ENCODE measurements at places on chromosomes 3 and 15.

- DNase-seq = no peak
Observed at GRCh38 chr3:197522881-197523441, 32.8 kb downstream of the BDH1 start.

GRCh38 chr3:38582941-38583645 is 66.4 kb downstream of the SCN5A start:
- DNase-seq = no peak

DNA sequence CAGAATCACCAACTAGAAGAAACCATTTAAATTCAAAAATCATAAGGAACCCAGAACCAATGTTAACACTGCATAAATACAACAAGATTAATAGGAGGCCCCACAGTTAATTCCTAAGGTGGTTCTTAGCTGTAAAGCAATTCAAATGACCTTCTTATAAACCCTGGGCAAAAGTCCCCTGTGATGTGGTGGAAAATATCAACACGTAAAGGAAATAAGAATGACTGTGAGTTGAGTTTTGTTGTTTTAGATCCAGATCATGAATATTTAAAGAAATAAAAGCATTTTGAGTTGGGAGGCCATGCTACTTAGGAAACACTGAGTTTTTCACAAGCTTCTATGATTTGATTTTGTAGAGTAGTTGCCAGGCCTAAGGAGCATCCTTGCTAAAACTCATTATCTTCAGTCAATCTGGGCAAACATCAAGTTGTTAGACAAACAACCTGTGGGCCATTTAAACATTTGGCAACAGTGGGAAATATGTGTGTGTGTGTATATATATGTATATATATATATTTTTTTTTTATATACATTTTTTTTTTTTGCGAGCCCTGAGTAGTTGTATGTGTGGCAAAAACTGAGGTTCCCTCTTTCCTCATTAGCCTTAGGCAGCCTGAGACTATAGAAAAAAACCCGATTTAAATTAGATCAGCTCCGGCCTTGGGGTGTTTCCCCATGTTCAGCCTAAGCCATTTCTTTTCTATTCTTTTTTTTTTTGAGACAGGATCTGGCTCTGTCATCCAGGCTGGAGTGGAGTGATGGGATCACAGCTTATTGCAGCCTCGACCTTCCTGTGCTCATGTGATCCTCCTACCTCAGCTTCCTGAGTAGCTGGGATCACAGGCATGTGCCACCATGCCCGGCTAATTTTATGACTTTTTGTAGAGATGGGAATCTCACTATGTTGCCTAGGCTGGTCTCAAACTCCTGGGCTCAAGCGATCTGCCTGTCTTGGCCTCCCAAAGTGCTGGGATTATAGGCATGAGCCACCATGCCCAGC is 8.0 kb upstream of the PXK start:
- DNase-seq = no peak

DNA sequence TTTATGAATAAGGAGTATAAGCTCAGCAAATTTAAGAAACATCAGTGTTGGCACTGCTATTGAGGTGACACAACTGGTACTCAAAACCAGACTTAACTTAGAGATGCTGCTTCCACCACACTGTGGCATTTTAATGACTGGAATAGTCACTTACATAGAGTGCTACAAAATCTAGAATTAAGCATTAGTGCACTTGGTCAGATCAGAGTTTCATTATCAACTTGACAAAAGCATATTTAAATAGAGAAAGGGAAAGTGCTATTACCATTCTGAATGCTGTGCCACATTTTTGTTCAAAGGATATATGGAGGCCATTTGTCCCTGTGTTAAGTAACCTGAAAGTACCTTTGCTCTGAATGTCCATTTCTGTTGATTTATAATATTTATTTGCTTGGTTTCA is 800.7 kb upstream of the ALCAM start:
- DNase-seq = no peak

GRCh38 chr3:36714343-36715086 is 49.8 kb downstream of the DCLK3 start:
- DNase-seq = no peak

DNA sequence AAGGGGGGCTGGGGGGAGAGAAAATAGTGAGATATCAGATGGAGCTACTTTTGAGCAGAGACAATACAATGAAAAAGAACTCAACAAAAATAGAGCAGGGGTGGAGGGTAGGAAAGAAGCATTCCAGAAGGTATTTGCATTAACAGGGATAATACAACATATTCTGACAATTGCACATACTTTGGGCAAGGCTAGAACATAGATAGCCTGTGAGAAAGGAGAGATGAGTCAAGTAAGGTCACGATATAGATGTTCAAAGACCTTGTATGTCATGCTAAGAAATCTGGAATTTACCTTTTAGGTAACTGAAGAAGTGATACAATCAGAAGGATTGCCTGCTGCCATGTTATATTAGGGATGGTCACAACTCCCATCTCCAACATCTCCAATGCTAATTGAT is 155.2 kb downstream of the GSK3B start:
- no peak for DNase-seq

DNA sequence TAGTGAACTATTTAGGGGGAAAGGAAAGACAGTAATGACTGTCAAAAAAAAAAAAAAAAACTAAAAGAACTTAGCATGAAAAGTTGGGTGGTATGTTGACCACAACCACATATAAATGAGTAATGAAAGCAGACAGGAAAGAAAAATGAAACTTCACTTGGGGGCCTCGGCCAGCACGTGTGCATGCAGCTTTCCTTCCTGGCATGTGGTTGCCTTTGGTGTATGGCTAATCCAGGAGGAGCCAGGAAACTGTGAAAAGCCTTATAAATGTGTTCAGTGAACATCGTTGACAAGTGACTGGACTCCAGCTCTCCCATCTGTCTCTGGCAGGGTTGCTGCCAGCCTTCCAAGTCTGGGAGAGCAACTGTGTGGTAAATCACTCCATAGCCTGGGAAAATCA is 195.1 kb downstream of the DTWD1 start:
- DNase-seq = no peak

DNA sequence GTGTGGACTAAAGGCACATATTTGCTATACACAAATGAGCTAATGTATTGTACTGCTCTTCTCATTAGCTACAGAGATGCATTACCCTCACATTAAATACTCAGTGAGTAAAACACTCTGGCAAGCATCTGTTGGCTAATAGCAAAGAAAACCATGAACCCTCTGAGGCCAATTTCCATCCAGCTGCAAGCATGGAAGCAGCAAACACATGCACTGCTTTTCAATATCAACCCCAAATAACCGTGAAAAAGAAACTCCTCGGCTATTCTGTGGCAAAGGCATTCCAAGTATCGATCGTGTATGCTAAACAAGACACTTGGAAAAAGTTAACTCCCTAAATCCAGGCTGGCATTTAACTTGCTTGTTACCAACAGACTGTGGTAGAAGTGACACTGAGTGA is 67.0 kb downstream of the PEAK1 start:
- DNase-seq = no peak

- no peak for DNase-seq
Observed at GRCh38 chr3:37499864-37500263, 325.5 kb upstream of the LRRFIP2 start.

DNA sequence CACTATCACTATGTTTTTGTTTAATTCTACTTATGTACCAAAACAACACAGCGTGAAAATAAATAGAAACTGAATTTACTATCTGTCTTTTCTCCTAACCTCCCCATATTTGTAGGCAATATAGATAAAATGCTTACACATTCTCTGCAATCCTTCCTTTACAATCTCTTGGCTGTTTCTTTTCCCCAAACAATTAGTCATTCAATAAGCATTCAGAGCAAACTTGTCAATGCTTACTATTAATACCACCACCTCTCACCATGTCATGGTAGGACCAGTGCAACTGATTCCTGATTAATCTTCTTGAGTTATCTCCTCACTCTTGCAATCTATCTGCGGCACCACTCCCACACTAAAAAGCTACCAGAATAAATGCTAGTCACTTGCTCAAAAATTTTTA is 74.0 kb upstream of the TTBK2 start:
- no peak for DNase-seq

DNA sequence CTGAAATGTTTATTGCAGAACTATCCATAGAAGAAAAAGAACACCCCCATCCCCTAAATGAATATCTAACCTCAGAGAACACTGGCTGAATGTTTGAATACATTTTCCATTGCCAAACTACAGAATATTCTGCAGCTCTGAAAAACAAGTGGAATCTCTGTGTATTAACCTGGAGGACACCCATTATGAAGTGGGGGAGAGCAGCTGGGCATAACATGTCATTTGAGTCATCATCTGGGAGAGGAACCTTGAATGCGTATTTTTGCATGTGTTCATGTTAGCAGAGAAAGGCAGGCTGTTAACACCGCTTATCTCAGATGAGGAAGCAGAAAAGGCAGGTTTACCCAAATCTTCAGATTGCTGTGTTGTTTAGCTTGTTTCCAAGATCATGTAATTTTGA is 31.5 kb downstream of the ESYT3 start:
- no peak for DNase-seq

- no peak for DNase-seq
Observed at GRCh38 chr3:196638861-196639482, 522 bp upstream of the NRROS start.

- no peak for DNase-seq
Observed at GRCh38 chr15:27059610-27060202, 88.7 kb downstream of the GABRG3 start.

DNA sequence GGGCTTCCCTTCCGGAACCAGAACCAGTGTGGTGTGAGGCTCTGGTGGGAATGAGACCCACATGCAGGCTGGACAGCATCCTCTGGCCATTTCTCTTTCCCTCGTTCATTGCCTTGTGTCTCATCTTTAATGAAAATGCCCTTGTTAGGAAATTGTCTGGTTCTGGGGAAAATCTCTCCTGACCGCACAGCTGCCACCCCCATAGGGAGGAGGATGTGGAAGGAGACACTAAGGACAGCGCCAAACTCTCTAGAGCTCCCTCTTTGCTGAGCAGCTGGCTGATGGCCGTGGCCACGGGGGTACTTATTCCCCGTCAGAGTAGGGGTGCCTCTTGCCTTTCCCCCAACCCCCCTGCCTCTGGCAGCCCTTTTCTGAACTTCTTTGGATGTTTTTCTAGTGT is 297.6 kb upstream of the C2CD4B start:
- DNase-seq = no peak

- no peak for DNase-seq
Observed at GRCh38 chr3:190208196-190208595, 87.5 kb upstream of the P3H2 start.

DNA sequence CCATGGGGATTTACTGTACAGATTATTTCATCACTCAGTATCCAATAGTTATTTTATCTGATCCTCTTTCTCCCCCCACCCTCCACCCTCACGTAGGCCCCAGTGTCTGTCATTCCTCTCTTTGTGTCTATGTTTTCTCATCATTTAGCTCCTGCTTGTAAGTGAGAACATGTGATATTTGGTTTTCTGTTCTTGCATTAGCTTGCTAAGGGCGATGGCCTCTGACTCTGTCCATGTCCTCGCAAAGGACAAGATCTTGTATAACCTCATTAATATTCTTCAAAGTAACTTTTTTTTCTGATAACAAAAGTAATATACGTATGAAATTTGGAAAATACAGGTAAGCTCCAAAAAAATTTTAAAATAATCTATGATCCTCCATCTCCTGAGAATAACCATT is 67.4 kb downstream of the MAP3K13 start:
- no peak for DNase-seq

- DNase-seq = no peak
Observed at GRCh38 chr3:117671722-117672318, 962.2 kb downstream of the TUSC7 start.

DNA sequence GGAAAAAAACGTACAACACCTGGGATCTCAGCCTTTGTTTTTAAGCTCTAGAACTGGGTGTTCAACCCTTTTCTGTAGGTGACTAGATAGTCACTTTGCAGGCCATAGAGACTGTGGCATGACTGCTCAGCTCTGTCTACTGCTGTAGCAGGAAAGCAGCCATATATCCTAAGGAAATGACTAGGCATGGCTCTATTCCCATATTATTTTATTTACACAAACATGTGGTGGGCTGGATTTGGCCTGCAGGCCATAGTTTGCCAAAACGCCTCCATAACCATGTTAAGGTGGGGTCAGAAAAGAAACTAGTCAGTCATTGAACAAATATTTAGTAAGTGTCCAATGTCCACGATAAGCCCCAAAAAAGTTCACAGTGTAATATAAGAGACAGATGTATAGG is 452.5 kb downstream of the MCTP2 start:
- no peak for DNase-seq
